Pancreas (tissue), 10 donors: ENCODE measurements at places on chromosomes 3 and 15. TPM values are rescaled to one million over a fixed set of nuclear protein-coding genes. Genes with fewer than 3 reads are reported as not detected.

- H3K4me1 ChIP-seq: no peaks in the 10 kb centered on the region
- no peak for DNase-seq
- no peak overlapping the region for H3K27ac ChIP-seq
- H3K36me3 ChIP-seq: no peaks in the 10 kb centered on the region
Measured at GRCh38 chr15:31408724-31409123, 82.1 kb downstream of the KLF13 start.

DNA sequence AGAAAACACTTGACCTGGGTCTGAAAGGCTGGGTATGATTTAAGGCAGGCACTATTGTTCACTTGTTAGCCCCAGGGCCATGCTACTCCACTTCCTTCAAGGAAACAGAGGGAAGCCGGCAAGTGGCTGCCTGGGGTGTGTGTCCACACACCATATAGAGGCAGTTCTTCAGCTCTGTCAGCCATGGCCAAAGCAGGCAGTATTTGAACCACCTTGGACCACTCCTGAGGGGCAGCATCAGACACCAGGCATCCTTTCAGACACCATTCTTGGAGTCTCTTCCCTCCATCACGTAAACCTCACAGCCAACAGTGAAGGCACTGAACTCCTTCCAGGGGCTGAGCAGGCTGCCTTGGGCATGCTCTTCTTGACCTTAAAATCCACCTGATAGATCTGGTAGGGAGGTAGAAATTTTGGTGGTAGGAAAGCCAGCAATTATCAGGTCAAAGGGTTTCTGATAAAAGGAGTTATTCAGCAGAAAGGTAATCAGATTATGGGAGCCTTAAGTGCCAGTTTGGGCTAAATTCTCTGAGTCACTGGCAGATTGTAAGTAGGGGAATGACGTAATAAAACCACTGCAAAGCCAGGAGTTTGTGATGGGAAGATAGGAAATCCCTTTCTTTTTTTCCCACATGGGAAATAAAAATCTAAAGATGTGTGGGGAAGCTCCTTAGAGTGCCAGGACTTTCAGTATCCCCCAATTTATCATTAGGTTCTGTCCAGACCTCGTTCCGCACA, 20.2 kb downstream of the TGFBR2 start:
- no peaks in the 10 kb centered on the region for H3K27me3 ChIP-seq
- H3K4me3 ChIP-seq: no peak overlapping the region
- H3K27ac ChIP-seq: no peak overlapping the region
- H3K4me1 ChIP-seq: peaks cover 8% of the 10 kb centered on the region

- no peak overlapping the region for H3K27ac ChIP-seq
- H3K4me3 ChIP-seq: no peak overlapping the region
- H3K36me3 ChIP-seq: no peaks in the 10 kb centered on the region
- H3K27me3 ChIP-seq: no peaks in the 10 kb centered on the region
Measured at GRCh38 chr3:171846597-171846996, 3.4 kb downstream of the TMEM212 start.

GRCh38 chr3:171021377-171021776, 5.1 kb downstream of the SLC2A2 start:
- no peaks in the 10 kb centered on the region for H3K27me3 ChIP-seq
- H3K36me3 ChIP-seq: no peaks in the 10 kb centered on the region
- no peaks in the 10 kb centered on the region for H3K4me1 ChIP-seq
- no peak overlapping the region for H3K4me3 ChIP-seq

GRCh38 chr15:48748535-48748934, 62.3 kb downstream of the CEP152 start:
- no peak overlapping the region for H3K27ac ChIP-seq
- H3K27me3 ChIP-seq: no peaks in the 10 kb centered on the region
- DNase-seq: no peak
- H3K4me3 ChIP-seq: no peak overlapping the region

- DNase-seq: no peak
- H3K4me1 ChIP-seq: peaks cover 5% of the 10 kb centered on the region
- no peak overlapping the region for H3K4me3 ChIP-seq
- H3K36me3 ChIP-seq: no peaks in the 10 kb centered on the region
Measured at GRCh38 chr3:188673646-188674186, 498.1 kb upstream of the TPRG1 start.

GRCh38 chr15:68427366-68427765, 4.6 kb downstream of the ITGA11 start:
- no peaks in the 10 kb centered on the region for H3K4me1 ChIP-seq
- no peaks in the 10 kb centered on the region for H3K27me3 ChIP-seq
- H3K36me3 ChIP-seq: no peaks in the 10 kb centered on the region
- DNase-seq: no peak
- no peak overlapping the region for H3K27ac ChIP-seq
- no peak overlapping the region for H3K4me3 ChIP-seq

GRCh38 chr15:94366781-94367180, 135.4 kb downstream of the MCTP2 start:
- H3K27ac ChIP-seq: no peak overlapping the region
- H3K4me1 ChIP-seq: no peaks in the 10 kb centered on the region
- DNase-seq: no peak
- no peak overlapping the region for H3K4me3 ChIP-seq

GRCh38 chr3:13563911-13564310, 15.0 kb downstream of the FBLN2 start:
- no peaks in the 10 kb centered on the region for H3K36me3 ChIP-seq
- H3K27ac ChIP-seq: no peak overlapping the region
- no peaks in the 10 kb centered on the region for H3K27me3 ChIP-seq

Gene TMC3
- not detected for total RNA-seq

Gene GALNT15
- 5.6 TPM for total RNA-seq

Gene UBXN7
- total RNA-seq: 25.8 TPM

Gene LINS1
- total RNA-seq: 8.3 TPM

Gene CORO2B
- 0.56 TPM for total RNA-seq
